Body of pancreas (tissue), 4 donors: ENCODE measurements at places on chromosomes 2 and 18. TPM values are rescaled to one million over a fixed set of nuclear protein-coding genes. Genes with fewer than 3 reads are reported as not detected.

DNA sequence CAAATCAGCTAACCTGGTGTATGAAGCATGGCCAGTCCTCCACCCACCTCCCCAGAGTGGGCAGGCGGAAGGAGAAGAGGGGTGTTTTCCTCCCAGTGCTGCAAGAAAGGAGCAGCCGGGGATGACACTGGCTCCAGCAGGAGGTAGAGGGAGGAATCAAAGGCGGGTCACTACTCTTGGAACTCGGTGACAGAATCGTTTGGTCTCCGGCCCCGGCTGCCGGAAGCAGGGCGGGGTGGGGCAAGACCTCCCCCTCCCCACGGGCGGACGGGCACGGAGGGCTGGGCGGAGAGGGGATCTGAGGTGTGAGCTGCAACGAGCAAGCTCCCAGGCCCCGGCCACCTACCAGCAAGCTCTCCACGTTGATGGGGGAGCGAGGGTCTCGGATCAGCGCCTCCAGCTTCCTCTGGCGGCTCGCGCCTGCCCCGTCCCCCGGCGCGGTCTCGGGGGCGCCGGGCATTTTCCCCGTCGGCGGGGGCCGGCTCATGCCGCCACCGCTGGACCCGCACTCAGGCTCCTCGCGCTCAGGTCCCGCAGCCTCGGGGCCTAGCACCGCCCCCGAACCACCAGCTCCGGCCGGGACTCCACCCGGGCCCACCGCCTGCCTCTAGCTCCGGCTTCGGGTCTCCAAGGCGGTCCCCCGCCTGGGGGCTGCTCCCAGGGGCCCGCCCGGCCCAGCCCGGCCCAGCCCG lies 640 bp downstream of the ROCK2 start:
- peak overlapping the region; percentile 92 for H3K27ac ChIP-seq
- H3K4me1 ChIP-seq, result peaks cover 38% of the 10 kb centered on the region
- no peaks in the 10 kb centered on the region for H3K36me3 ChIP-seq
- peak; percentile 49 for DNase-seq

The SERPINB10 gene
- total RNA-seq, result not detected

- no peaks in the 10 kb centered on the region for H3K36me3 ChIP-seq
- H3K27ac ChIP-seq, result no peak overlapping the region
- no peak overlapping the region for H3K4me3 ChIP-seq
- no peaks in the 10 kb centered on the region for H3K4me1 ChIP-seq
Observed at GRCh38 chr18:37575646-37576045, 10.0 kb upstream of the CELF4 start.

The IHH gene
- not detected for total RNA-seq

DNA sequence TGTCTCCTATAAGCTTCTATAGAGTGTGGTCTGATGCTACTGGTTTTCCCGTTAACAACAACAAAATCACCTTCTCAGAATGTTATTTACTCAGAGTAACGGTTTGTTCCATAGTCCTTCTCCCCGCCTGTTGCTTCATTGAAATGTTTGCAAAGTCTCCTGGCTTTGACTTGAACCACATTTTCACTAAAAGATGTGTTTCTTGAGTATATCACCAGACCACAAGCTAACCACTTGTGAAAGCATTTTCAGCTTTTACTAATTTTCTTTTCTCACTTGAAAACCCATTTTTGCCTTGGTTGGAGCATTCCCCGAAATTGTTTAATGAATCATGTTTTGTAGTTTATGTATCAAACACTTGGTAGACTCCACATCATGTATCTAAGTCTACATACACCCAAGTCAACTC lies 121.2 kb downstream of the DPP4 start:
- H3K36me3 ChIP-seq, result no peaks in the 10 kb centered on the region
- no peak overlapping the region for H3K4me3 ChIP-seq
- no peaks in the 10 kb centered on the region for H3K4me1 ChIP-seq

The CD8B2 gene
- not detected for total RNA-seq

DNA sequence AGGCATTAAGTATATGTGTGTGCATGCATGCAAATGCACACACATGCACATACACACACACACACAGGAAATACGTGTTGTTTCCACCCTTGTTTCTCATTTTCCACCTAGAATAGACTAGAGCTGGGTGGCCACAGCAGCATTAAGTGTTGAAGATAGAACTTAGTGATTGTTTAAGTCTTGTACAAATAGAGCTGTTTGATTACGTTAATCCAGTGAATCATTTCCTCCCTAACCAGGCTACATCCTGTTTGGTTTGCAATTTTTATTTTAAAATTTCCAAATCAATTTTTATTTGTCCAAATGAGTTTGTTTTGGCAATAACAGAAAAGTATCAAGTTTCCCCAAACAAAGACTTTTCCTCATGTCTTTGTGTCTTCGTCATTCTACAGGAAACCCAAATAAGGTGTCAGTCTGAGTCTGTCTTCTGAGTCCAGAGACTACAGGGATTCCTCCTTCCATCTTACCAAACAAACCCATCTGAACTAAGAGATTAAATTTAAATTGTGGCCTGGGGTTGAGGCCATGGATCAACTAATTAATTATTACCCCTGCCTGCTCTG lies 74.6 kb upstream of the GALNT5 start:
- H3K4me1 ChIP-seq, result peaks cover 11% of the 10 kb centered on the region
- no peak overlapping the region for H3K4me3 ChIP-seq
- no peaks in the 10 kb centered on the region for H3K36me3 ChIP-seq
- no peaks in the 10 kb centered on the region for H3K27me3 ChIP-seq
- no peak overlapping the region for H3K27ac ChIP-seq

GRCh38 chr2:207683879-207684627 lies 27.4 kb upstream of the CCNYL1 start:
- no peaks in the 10 kb centered on the region for H3K4me1 ChIP-seq
- no peak for DNase-seq
- no peaks in the 10 kb centered on the region for H3K27me3 ChIP-seq
- no peak overlapping the region for H3K27ac ChIP-seq

GRCh38 chr2:9805435-9806297 lies 37.6 kb upstream of the TAF1B start:
- H3K4me3 ChIP-seq, result no peak overlapping the region
- peak; percentile 27 for DNase-seq
- H3K4me1 ChIP-seq, result peaks cover 28% of the 10 kb centered on the region
- H3K27me3 ChIP-seq, result no peaks in the 10 kb centered on the region
- H3K36me3 ChIP-seq, result no peaks in the 10 kb centered on the region

- no peaks in the 10 kb centered on the region for H3K36me3 ChIP-seq
- no peaks in the 10 kb centered on the region for H3K27me3 ChIP-seq
- no peak overlapping the region for H3K4me3 ChIP-seq
- DNase-seq, result no peak
Observed at GRCh38 chr2:126899616-126900185, 1.0 kb downstream of the TEX51 start.

GRCh38 chr18:48762836-48763718 lies 187.7 kb downstream of the SMAD7 start:
- no peaks in the 10 kb centered on the region for H3K36me3 ChIP-seq
- no peak for DNase-seq
- H3K27ac ChIP-seq, result no peak overlapping the region
- no peaks in the 10 kb centered on the region for H3K27me3 ChIP-seq

DNA sequence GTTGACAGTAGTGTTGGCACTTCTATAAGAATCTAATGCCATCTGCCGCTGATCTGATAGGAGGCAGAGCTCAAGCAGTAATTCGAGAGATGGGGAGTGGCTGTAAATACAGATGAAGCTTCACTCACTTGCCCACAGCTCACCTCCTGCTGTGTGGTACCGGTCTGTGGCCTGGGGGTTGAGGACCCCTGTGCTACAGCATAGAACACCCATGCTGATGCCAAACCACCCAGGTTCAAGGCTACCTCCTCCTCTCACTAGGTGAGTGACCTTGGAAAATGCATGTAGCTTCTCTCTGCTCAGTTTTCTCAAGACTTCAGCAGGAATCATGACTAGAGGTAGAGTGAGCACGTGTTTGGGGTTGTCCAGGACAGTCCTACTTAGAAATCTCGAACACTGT lies 263.4 kb downstream of the SH3BP4 start:
- no peak for DNase-seq
- no peaks in the 10 kb centered on the region for H3K36me3 ChIP-seq
- no peak overlapping the region for H3K27ac ChIP-seq
- no peak overlapping the region for H3K4me3 ChIP-seq
- no peaks in the 10 kb centered on the region for H3K27me3 ChIP-seq

DNA sequence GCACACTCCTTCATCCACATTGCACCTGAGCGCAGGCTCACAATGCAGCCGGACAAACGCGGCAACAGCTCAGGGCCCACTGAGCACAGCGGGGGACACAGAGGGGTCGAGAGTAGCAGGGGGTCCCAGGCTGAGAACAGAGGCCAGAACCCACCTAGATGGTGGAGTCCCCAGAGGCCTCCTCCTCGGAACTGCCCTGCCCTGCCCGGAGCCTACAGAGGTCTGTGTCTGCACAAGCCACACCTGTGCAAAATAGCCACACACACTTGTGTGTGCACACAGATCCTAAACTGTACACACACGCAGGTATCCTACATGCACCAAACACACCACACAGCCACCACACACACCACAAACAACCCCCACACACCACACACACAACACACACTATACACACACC lies 72.8 kb downstream of the TMEM18 start:
- no peak overlapping the region for H3K27ac ChIP-seq
- H3K27me3 ChIP-seq, result no peaks in the 10 kb centered on the region
- DNase-seq, result no peak

DNA sequence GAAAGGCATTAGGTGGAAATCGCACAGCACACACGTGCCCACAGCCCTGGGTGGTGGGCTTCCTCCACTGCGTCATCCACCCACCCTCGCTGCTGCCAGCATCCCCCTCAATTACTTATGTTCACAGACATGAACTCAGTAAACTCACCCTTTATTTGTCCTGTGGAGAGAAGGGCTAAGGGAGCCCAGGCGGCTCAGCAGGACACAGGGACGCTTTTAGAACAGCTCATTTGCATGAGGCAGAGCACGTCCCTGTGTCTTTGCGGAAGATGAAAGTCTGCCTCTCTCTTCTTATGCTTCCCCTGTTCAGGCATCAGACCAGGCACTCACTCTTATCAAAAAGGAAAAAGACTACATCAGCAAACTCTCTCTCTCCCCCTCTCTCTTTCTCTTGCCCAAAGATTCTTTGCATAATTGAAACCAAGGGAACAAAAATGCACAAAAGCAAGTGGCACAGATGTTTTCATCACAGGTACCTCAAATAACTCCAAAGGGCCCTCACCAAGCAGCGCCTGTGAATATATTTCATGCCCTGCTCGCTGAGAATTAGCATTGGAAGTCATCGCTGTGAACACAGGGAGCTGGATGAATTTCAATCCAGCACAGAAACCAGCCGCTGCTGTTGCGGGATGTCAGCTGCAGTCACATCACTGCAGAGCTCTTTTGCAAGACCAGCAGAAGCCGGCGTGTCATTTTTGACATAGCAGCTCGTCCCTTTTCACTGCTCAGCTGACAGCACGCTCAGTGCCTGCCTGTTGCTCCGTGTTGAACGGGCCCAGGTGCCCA lies 376.3 kb upstream of the MYT1L start:
- H3K4me1 ChIP-seq, result no peaks in the 10 kb centered on the region
- no peak overlapping the region for H3K27ac ChIP-seq
- no peaks in the 10 kb centered on the region for H3K27me3 ChIP-seq
- DNase-seq, result no peak
